ENCODE measurements at places on chromosomes 13 and 19.

- DNase-seq, result no peak
Observed at GRCh38 chr13:44389876-44390275, 16.3 kb downstream of the SERP2 start.

GRCh38 chr19:518598-519231, 11.4 kb downstream of the TPGS1 start:
- DNase-seq, result no peak

DNA sequence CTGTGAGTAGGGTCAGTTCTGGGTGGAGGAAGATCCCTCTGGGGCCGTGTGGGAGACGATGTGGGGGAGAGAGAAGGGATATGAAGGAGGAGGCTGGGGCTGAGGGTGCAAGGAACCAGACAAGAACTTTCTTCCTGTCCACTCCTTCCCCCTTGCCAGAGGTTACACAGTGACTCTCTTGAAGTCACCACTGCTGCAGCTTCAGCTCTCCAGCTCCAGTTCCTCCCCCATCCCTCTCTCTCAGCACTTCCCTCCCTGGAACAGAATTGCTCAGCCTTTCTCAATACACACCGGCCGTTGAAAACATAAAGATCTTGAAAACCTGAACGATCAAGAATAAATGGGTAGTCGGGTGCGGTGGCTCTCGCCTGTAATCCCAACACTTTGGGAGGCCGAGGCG, 5.1 kb downstream of the ZSWIM9 start:
- no peak for DNase-seq

- DNase-seq, result no peak
Observed at GRCh38 chr13:48185018-48185417, 48.0 kb upstream of the ITM2B start.

DNA sequence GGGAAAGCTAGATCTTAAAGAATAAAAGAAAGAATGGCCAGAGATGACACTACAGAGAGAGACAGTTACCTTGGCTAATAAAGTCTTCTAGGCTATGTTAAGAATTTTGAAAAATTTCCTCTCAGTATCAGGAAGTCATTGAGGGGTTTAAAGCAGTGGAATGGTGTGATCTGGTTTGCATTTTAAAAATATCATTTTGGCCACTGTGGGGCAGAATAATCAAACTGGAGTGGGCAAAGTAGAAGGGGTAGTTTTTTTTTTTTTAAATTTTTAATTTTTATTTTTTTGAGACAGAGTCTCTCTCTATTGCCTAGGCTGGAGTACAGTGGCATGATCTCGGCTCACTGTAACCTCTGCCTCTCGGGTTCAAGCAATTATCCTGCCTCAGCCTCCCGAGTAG, 4.4 kb upstream of the CNMD start:
- DNase-seq, result peak; percentile 17

DNA sequence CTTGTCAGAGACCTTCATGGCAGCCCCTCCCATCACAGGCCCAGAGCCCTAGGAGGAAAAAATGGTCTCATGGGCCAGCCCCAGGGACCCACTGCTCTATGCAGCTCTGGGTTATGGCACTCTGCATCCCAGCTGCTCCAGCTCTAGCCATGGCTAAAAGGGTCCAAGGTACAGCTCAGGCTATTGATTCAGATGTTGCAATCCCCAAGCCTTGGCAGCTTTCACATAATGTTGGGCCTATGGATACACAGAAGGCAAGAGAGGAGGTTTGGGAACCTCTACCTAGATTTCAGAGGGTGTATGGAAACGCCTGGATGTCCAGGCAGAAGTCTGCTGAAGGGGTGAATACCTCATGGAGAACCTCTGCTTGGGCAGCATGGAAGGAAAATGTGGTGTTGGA, 996.0 kb downstream of the PCDH9 start:
- DNase-seq, result no peak

Measured in NAMALWA (cell line).